Fibroblast of lung (primary cell): ENCODE measurements at places on chromosomes 12 and 14. TPM values are rescaled to one million over a fixed set of nuclear protein-coding genes. Genes with fewer than 3 reads are reported as not detected.

GRCh38 chr14:74705613-74706500 lies 7.0 kb downstream of the AREL1 start:
- no peak for DNase-seq

- DNase-seq = no peak
Observed at GRCh38 chr12:51900323-51900889, 6.9 kb upstream of the ACVRL1 start.

DNA sequence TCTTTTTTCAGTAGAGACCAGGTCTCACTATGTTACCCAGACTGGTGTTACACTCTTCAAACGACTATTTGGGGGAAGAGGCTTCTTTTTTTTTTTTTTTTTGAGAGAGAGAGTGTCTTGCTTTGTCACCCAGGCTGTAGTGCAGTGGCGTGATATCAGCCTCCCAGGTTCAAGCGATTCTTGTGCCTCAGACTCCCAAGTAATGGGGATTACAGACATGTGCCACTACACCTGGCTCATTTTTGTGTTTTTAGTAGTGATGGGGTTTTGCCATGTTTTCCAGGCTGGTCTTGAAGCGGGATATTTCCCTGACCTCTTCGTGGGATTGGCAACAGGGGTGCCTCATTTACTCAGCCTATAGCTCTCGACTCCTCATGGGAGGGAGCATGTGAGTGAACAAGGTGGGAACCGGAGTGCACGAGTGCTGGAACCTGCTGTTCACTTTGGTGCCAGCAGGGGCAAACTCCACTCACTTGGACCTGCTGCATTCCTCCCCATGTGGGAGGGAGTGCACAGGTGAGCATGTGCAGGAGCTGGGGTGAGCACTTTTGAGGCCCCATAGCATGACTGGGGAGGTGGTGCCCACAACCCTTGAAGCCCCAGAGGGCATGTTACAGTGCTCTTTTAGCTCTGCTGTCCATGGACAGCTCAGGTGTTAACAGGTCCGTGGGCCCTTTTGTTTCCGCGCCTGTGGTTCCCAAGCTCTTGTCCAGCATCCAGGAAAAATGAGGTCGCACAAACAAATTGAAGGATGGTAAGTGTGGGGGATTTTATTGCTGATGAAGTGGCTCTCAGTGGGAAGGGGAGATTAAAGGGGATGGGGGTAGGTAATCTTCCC lies 79.1 kb upstream of the HECTD1 start:
- no peak for DNase-seq

DNA sequence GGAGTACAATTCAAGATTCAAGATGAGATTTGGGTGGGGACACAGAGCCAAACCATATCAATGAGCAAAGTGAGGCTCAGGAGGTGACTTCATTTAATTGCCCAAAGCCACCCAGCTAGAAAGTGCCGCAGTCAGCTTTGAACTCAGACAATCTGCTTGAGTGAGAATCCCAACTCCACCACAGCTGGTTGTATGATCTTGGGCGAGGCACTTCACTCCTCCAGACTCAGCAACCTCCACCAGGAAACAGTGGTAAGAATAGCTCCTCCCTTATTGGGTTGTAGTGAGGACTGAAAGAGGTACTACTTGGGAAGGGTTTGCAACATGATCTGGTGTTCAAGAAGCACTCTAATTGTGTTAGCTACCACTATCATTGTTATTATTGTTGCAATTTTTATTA lies 129.2 kb upstream of the RFLNA start:
- DNase-seq = no peak

ALX1 gene
- 0.03 TPM in 1 of 2 replicates, not detected in the other for polyA plus RNA-seq

LIN7A gene
- polyA plus RNA-seq = 6.9 and 35.3 TPM in 2 replicates

TMEM30B gene
- 0.22 and 0.52 TPM in 2 replicates for polyA plus RNA-seq

DLGAP5 gene
- 10.5 and 31.2 TPM in 2 replicates for polyA plus RNA-seq

PIANP gene
- 0.49 and 0.87 TPM in 2 replicates for polyA plus RNA-seq
